ENCODE measurements at places on chromosomes 6 and 20.
A peak's percentile ranks its signal among the peaks of the same experiment; 100 is the strongest.

DNA sequence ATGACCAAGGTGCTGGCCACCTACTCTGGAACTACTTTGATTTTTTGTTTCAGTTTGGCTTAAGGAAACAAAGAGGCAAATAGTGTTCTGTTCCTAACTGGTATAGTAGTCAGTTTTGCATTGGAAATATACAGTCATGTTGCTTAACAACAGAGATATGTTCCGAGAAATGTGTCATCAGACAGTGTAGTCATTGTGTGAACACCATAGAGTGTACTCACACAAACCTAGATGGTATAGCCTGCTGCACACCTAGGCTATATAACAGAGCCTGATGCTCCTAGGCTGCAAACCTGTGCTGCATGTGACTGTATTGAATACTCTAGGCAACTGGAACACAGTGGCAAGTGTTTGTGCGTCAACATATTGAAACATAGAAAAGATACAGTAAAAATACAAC lies 80.4 kb downstream of the ARID1B start:
- DNase-seq, result no peak

DNA sequence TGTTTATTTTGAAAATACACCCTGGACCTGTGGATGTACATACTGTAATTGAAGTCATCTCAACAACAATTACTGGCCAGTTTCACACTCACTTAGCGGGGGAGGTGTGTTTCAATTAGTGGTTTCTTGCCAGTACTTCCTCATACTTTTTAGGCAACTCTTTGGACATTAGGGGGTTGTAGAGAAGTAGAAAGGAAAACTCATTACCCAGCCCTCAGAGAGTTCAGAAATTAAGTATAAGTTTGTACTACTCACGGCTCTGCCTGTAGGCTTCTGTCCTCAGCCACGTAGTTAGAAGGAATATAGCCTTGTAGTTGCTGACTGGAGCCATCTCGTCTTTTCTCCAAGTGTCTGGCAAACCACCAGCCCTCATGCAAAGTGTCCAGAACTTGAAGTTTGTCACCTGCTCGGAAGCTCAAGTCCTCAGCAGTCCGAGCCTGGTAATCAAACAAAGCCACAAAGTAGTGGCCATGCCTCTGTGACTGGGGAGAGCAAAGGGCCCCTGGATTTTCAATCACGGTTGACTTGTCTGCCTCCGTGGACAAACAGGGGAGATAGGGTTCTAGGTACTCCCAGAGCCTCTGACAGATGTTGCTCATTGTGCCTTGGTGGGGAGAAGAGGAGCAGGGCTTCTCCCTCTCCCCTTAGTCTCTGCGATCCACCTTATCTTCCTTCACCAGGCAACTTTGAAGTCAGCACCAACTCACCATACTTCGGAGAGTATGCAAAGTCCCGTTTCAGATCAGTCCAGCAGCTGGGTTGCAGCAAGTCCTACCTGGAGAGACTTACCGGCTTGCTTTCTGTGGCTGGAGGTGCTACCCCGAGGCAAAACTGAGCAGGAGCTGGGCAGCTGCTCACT lies 749 bp downstream of the FRK start:
- DNase-seq, result no peak

DNA sequence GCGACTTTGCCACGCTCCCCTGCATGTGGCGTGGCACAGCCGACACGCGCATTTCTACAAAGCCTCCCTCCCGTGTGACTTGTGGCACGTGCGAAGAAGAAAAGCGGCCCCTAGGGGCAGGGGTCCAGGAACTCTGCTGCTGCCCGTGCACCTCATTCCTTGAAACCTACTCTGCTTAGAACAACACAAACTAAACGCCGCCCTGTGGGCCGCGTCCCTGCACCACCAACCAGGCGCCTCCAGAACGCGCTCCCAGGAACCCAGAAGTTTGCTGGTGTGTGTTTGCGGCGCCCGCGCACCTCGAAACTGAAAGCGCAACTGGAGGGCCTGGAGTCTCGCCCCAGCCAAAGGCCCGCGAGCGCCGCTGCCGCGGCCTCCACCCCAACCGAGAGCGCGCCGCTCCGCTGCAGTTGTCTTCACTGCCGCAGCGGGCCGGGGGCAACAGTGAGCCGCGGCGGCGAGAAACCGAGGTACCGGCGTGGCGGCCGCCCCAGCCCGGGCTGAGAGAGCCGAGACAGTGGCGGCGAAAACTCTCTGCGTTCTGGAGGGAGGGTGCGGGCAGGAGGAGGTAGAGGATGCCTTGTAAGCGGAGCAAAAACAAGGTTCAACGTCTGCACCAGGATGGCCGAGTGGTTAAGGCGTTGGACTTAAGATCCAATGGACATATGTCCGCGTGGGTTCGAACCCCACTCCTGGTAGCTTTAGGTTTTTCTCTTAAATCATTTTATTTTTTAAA lies 65.8 kb downstream of the STX11 start:
- peak; percentile 95 for DNase-seq

- DNase-seq, result peak; percentile 80
Observed at GRCh38 chr6:135880066-135880972, 28.8 kb downstream of the PDE7B start.

GRCh38 chr20:6044115-6044514 lies 9.7 kb downstream of the LRRN4 start:
- no peak for DNase-seq

DNA sequence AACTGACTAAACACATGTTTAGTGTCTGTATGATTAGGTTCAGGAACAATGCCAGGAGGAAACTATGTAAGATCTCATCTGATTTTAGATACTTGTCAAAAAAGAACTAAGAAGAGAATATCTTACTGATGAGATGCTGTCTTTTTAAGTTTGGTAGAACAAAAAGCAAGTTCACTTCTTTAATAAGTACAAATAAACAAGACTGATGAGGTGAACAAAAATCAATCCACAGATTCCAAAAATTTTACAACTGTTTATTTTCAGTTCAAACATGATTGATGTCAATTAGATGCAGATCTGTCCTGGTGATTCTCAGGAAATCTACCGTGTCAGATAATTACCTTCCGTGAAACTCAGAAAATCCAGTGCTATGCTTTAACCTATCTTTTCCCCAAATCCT lies 24.9 kb downstream of the EPHA7 start:
- DNase-seq, result no peak

DNA sequence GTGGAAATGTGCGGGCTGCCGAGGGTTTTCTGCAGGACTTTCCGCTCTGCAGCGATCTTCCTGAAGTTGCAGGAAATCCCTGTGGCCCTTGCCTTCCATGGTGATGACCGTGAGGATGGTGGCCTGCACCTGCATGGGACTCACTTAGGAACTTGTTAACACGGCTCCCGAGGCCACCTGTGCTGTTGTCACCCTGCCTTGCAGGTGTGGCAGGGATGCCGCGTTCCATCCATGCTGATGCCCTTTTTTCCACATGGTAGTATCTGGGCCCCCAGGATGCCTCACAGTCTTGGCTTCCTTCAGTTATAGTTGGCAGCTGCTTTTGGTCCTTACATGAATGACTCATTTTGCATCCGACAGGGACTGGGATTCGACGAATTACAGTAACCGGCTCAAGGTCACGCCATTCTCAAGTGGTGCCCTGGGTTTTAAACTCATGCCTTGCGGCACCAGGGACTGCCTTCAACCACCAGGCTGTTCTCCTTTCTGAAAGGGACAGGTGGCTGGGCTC lies 37.2 kb downstream of the SYNJ2 start:
- peak; percentile 77 for DNase-seq

DNA sequence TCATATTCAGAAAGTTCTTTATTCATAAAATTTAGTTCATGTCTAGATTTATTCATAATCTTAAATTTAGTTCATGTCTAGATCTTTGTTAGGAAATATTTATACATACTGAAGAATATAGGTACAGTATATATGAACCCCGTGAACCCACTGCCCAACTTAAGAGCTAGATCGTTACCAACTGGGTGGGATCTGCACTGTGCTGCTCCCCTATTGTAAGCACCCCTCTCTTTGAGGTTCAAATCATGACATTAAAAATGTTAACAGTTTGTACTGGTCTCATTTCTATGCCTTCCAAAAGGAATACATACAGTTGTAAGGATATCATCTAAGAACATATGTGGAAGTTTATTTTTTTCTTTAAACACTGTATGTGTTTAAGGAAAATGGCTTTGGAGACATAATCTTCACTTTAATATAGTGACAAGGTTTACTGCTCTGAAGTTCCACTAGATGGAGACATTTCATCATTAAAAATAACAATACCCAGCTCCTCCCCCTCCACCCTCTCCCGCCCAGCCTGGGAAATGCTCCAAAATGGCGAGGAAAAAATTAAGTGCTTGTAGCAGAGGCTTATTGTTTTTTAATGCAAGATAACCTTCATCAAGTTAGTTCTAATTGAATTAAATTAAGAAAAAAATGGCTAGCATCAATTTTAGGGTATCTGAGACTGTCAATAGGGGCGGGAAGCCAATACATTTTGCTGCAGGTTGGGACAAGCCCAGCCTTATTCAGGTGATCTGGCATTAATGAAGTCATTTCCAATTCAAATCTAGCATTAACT lies 104.1 kb upstream of the TRAF3IP2 start:
- DNase-seq, result peak; percentile 46

- DNase-seq, result peak; percentile 36
Observed at GRCh38 chr6:71288228-71289038, at the start of gene OGFRL1. Gene OGFRL1, plus strand, starts transcription at chr6:71288811. Its CDS starts 126 bp downstream, at chr6:71288937.

- peak; percentile 60 for DNase-seq
Observed at GRCh38 chr20:20360464-20360863, 7.4 kb upstream of the INSM1 start.

- DNase-seq, result no peak
Observed at GRCh38 chr20:6886065-6886729, 118.7 kb downstream of the BMP2 start.

- DNase-seq, result no peak
Observed at GRCh38 chr20:9276966-9277468, 208.1 kb downstream of the PLCB4 start.

GRCh38 chr6:84457276-84457675 lies 229.8 kb upstream of the CEP162 start:
- no peak for DNase-seq

- DNase-seq, result no peak
Observed at GRCh38 chr6:2108700-2109306, 136.6 kb downstream of the GMDS start.

DNA sequence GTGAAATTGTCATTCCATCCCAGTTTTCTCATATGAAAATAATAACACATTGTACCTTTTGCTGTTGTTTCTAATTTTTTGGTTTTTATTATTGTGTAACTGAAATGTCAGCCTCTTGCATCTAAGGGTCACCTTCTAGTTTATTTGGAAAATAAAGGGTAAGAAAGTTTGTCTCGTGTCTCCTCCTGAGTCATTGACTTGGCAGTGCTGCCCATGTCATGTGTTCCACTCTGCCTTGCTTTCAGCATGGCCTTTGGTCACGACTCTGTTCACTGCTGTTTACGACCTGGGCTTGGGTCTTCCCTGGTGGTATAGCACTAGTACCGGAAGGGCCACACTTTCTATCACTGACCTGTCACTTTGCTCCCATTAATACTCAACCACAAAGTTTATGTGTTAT lies 171.4 kb upstream of the RSPO3 start:
- no peak for DNase-seq

DNA sequence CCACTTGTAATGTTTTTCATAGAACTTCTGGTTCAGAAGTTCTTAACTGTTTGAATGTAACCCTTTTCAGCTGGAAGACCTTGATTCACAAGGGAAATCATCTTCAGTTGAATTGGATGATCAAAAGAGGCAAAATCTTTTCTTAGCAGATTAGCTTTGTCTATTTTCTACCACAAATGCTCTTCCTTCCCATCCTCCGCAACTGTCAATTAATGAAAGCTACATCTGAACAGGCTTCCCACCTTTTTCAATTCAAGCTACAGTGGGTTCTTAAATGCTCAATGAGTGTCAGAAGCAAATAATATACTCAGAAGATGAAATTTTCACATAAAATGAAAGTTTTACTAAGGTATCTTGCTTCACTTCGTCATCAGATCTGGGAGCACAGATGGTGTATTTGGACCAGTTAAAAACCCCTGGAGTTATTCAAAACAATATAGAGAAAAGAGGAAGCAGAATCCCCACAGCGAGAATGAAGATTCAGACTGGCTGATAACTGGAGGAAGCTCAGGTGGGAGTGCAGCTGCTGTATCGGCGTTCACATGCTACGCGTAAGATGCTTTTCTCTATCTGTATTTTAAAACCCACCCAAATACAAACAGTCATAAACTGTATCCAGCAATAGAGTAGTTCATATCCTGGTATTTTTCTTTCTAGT lies 19.4 kb downstream of the QRSL1 start:
- no peak for DNase-seq

- DNase-seq, result no peak
Observed at GRCh38 chr6:24140591-24140990, 14.6 kb downstream of the NRSN1 start.

GRCh38 chr6:134585517-134585873 lies 267.6 kb upstream of the SGK1 start:
- peak; percentile 58 for DNase-seq

- DNase-seq, result no peak
Observed at GRCh38 chr6:149095842-149096241, 221.7 kb upstream of the TAB2 start.

- no peak for DNase-seq
Observed at GRCh38 chr6:44453146-44453545, 65.6 kb downstream of the CDC5L start.

DNA sequence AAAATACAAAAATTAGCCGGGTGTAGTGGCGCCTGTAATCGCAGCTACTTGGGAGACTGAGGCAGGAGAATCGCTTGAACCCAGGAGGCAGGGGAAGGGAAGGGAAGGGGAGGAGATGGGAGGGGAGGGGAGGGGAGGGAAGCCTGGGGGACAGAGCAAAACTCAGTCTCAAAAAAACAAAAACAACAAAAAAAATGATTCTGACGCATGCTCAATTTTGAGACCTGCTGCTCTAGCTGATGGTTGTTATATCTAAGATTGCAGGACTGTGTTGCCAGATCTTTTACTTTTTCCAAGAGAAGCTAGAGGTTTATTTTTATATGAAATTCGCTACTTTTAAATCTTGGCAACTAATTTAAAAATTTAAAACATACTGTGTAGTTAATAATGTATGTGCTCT lies 2.4 kb upstream of the WFDC2 start:
- DNase-seq, result no peak

DNA sequence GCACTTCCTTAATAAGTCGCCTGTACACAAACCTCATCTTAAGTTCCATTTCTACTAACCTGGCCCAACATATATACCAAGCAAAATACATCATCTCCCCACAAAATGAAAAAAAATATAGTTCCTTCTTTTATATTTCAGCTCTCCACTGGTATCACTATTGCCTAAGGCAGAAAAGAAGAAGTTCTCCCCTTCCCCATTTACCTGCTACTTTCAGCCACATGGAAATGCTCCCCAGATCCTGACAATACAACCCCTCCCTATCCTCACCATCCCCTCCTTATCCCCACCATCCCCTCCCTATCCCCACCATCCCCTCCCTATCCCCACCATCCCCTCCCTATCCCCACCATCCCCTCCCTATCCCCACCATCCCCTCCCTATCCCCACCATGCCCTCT lies 175.7 kb downstream of the LINC00237 start:
- no peak for DNase-seq

DNA sequence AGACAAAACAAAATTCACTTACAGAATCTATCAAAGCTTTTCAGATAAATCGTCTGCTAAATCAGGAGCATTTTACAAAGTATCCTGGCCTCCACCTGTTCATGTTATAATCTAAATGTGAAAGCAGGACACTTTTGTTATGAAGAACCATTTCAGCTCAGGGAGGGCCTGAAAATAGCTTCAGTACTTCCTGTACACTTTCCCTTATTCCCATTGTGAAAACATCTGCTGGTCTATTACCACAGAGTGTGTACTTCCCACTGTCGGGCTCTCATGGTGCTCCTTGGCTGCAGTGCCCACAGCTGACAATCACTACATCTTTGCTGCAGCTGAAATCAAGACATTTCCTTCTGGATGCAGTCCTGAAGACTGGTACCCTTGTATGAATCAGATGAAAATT lies 128.1 kb downstream of the OPRM1 start:
- no peak for DNase-seq

GRCh38 chr6:6474170-6474920 lies 114.2 kb upstream of the LY86 start:
- DNase-seq, result no peak
